ENCODE measurements at places on chromosomes 16 and 17.

DNA sequence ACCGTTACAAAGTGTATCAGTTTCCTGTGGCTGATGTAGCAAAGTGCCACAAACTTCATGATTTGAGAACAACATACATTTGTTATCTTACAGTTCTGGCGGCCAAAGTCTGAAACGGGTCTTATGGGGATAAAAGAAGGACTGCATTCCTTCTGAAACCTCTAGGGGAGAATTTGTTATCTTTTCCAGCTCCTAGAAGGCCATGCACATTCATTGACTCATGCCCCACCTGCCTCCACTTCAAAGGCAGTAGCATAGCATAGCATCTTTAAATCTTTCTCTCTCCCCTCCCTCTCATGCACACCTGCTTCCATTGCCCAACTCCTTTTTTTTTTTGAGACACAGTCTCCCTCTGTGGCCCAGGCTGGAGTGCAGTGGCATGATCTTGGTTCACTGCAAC lies 190.7 kb upstream of the DYNLRB2 start:
- no peak for DNase-seq

DNA sequence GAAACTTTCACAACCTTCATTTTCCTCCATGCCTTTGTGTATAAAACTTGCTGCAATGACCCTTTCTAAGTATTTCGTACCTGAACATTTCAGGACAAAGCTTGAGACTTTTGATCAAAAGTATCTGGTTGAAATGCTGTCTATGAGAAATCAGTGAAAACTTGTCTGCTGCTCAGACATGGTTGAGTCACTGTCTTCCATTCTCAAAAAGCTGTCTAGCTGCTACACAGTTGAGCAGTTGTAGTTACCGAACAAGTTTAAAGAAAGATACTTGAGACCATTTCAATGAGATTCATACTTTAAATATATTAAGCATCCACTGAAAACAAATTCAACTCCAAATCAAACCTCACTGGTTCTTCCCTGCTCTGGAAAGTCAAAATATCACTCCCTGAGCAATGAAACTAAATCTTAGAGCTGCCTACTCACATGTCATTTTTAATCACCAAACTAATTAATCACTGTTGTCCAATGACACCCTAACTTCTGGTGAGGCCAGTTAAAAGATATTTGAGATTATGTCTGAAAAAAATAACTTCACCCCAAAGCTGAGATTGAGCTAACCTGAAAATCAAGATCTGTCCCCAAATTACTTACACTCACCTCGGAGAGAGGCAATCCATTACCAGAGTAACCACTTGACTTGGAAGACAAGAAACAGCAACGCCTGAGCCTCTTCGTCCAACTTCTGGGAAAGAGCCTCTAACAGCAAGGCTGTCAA lies 488 bp downstream of the TMEM100 start:
- no peak for DNase-seq

GRCh38 chr17:17575360-17576251 lies 15.9 kb downstream of the PEMT start:
- no peak for DNase-seq

- DNase-seq = no peak
Measured at GRCh38 chr17:71360301-71360700, 760.5 kb upstream of the SOX9 start.

DNA sequence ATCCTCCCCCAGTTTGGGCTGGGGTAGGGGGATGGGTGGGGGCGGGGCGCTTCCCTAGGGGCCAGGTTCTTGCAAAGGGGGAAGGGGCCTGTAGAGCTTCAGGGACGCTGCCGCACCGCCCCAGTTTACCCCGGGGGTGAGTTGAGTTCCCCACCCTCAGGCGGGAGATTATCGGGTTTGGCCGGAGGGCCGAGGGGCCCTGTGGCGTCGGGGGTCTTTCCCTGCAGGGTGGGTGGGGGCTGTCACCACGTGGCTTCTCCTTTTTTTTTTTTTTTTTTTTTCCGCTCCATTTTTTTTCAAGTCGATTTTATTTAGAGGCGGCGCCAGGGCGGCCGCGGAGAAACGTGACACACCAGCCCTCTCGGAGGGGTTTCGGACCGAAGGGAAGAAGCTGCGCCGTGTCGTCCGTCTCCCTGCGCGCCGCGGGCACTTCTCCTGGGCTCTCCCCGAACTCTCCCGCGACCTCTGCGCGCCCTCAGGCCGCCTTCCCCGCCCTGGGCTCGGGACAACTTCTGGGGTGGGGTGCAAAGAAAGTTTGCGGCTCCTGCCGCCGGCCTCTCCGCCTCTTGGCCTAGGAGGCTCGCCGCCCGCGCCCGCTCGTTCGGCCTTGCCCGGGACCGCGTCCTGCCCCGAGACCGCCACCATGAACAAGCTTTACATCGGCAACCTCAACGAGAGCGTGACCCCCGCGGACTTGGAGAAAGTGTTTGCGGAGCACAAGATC lies at the start of gene IGF2BP1:
Gene IGF2BP1 (plus strand): TSS at position 283 of the 724 bp plus-strand sequence. CDS start 361 bp downstream, at position 644.
- no peak for DNase-seq

- DNase-seq = peak; percentile 34
Measured at GRCh38 chr17:42979511-42980273, at the start of gene PTGES3L. Gene PTGES3L, minus strand, starts transcription at chr17:42980080. Its CDS starts 27 bp downstream, at chr17:42980053.

Measured in naive thymus-derived CD4-positive, alpha-beta T cell (primary cell).